ENCODE measurements at places on chromosomes 7 and 10.

GRCh38 chr10:91022924-91023699 is 102.2 kb upstream of the ANKRD1 start:
- DNase-seq: no peak

DNA sequence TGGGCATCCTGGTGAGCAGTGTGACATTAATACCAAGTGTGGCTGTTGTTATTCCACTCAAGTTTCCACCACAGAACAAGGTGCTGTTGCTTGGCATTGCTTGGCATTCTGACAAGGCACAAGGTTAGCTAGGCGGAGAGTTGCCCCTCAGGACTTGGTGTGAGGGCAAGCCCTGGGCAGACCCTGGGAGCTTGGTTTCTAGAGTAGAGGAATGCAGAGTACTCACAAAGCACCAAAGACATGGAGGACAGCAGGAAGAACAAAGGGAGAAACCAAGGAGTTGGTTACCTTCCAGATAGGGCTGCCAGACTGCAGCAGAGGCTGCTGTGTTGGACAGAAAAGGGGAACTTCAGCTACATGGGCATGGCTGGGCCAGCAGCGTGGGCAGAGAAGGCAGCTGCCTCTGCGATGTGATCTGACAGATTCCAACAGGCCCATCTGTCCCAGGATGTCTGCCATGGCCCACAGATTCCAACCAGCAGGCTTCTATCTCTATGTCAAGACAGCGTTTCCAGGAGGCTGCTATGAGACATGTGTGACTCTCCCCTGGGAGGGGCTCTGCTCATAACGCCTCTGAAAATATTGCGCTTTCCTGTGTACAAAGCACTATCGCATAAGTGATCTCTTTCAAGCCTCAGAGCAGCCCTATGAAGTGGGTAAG is 1.8 kb downstream of the GOLGA7B start:
- DNase-seq: no peak

DNA sequence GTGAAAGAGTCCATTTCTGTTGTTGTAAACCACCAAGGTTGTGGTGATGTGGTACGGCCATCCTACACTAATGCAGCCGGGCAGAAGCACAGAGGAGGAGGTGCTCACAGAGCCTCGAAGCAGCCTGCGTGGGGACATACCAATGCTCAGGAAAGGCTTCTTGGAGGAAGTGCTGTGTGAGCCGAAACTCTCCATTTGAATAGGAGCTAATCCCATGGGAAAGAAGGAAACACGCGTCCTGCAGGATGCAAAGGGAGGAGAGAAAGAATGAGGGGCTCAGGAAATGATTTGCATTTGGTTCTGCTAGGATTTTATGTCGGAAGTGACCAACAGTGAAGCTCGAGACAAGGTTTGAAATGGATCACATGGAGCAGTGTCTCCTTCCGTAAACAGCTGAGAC is 477.9 kb upstream of the ANKRD30A start:
- no peak for DNase-seq

- no peak for DNase-seq
Measured at GRCh38 chr10:52571018-52571417, 201.6 kb downstream of the MBL2 start.

GRCh38 chr7:50272808-50273207 is 31.7 kb upstream of the IKZF1 start:
- no peak for DNase-seq

DNA sequence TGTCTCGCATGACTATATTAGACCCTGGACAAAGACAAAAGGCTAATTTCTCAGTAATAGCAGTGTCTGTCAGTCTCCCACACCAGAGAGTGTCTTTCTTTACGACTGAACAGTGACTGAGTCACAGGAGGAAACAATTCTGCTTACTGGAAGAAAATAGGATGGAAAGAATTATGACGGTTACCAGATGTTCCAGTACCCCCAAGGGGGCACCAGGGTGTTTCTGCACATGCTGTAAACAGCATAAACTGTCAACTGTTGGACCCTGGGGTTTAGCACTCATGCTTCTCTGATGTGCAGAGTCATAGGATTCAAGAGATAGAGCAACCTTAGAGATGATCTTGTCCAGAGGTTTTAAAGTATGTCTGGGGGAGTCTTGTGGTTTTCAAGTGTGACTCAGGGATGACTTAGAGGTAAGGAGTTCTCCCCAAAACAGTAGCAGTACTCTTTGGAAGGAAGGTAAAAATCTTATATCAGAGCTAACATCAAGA is 291.7 kb downstream of the THSD7A start:
- DNase-seq: no peak

GRCh38 chr7:96361116-96361857 is 39.4 kb upstream of the SLC25A13 start:
- no peak for DNase-seq

- no peak for DNase-seq
Measured at GRCh38 chr10:9707216-9707615, 1310.5 kb upstream of the CELF2 start.

GRCh38 chr10:45495438-45496152 is 121.6 kb downstream of the ALOX5 start:
- DNase-seq: no peak

GRCh38 chr7:12570534-12571461 is at the start of gene SCIN:
SCIN (plus strand) TSS chr7:12570720; CDS start chr7:12570787, 67 bp downstream.
- peak; percentile 4 for DNase-seq

DNA sequence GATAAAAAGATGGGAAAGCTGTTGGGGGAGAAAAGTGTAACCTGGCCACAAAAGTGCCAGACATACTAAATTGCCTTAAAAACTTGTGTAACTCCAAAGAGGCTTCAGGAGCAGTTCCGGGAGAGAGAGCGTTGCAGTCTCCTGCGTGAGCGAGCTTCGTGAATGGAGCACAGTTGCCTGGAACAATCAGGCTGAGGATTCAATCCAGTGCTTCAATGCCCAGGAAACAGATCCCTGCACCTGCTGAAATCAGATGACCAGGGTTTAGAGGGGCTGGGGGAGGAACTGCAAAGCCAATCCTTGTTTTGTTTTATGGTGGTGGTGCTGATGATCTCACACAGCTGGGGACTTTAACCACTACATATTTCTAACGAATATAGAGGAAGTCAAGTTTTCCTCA is 398.3 kb downstream of the DPP6 start:
- no peak for DNase-seq

Measured in stimulated activated CD8-positive, alpha-beta memory T cell treated with anti-CD3 and anti-CD28 coated beads, Interleukin-4, amount 100 ng/mL, for 24 hours (primary cell).